ENCODE measurements at places on chromosomes 5 and 9. TPM values are rescaled to one million over a fixed set of nuclear protein-coding genes. Genes with fewer than 3 reads are reported as not detected.
A peak's percentile ranks its signal among the peaks of the same experiment; 100 is the strongest.

DNA sequence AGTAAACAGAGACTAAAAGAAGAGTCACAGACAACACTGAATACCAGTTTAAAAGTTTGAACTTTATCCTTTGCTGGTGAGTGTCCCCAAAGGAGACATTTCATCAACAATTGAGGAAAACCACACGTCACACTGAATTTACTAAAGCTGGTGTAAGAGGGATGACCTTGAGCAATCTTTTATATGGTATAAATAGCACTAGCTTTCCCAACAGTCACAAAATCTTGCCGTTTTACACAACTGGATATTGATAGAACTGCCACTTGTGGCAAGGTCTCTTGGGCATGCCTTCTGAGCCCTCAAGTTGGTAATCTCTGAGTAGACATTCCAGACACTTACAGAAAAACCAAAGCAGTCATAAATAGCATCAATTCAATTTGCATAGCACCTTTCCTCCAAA lies 311.5 kb upstream of the TARS1 start:
- DNase-seq, result no peak

- no peak for DNase-seq
Measured at GRCh38 chr9:99255651-99256050, 33.6 kb downstream of the SEC61B start.

GRCh38 chr5:11973469-11973868 lies 69.2 kb upstream of the CTNND2 start:
- DNase-seq, result no peak

- DNase-seq, result peak; percentile 16
Measured at GRCh38 chr9:114155263-114155994, at the start of gene COL27A1. Gene COL27A1 (plus strand): TSS chr9:114155537. CDS start chr9:114155951, 414 bp downstream.

DNA sequence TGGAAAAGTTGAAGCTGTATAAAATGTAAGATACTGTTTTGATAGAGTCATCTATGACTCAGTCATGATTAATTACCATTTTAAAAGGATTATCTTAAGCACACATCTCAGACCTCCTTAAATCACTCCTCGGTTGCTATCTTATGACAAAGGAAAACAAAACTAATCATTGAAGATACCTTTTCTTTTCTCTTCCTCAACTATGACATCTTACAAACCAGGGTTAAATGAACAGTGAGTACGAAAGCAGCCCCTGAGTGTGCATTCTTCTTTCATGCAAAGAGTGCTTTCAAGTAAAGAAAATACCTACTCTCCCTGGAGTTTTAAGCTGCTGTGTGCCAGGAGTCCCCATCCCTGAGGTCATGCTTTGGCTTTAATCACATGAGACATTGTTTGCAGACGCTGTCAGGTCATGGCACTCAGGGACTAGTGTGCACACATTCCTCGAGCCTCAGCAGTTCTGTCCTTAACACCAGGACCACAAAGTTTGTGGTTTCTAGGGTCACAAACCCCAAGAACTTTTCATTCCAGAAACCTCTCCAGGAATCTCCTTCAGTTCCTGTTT lies 86.7 kb upstream of the ICE1 start:
- no peak for DNase-seq

- DNase-seq, result no peak
Measured at GRCh38 chr5:112283943-112284929, 134.8 kb downstream of the EPB41L4A start.

- DNase-seq, result no peak
Measured at GRCh38 chr9:84354035-84354434, 13.5 kb upstream of the SLC28A3 start.

DNA sequence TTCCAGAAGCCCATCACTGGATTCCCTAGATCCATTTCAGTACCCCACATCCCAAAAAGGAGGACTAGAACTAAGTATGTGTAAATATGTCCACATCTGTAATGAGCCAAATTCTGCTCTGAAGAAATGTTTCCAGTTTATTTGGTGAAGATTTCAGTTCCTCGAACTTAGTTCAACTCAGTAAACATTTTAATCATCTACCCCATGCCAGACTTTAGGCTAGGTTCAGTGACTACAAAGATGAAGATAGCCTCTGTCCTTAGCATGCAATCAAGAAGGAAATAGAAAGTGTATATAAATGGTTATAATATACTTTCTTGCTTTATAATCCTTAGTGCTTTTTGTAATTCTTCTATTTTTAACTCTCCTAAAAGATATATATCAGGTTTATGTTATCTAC lies 21.5 kb downstream of the RUSC2 start:
- DNase-seq, result no peak

DNA sequence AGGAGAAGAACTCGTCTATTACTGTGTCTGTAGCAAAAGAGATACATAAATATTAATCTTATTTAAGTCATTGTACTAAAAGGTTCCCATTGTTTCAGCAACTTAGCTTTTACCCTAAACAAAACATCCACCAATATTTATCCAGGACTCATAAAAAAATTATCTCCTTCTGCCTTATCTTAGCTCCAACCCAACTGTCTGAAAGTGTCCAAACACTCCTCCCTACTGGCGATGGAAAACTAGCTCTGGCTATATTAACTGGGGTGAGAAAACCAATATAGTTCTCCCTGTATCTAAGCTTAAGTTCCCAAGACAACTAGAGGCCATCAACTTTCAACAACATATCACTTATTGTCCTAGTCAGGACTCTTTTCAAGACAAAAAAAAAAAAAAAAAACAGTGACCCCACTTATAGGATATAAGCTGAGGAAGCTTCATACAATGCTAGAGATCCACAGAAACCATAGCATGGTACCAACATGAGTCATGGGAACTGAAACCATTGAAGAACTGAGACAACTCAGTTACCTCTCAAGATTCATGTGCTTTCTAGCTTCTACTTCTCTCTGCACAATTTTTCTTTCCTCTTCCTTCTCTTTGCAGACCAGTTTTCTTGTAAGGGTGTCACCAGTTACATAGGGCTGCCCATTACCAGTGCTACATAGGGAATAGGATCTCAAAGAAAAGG lies 150.7 kb upstream of the RASA1 start:
- DNase-seq, result no peak

GRCh38 chr9:129284607-129285291 lies 106.7 kb upstream of the IER5L start:
- no peak for DNase-seq

- no peak for DNase-seq
Measured at GRCh38 chr9:110536822-110537221, 42.7 kb downstream of the SVEP1 start.

DNA sequence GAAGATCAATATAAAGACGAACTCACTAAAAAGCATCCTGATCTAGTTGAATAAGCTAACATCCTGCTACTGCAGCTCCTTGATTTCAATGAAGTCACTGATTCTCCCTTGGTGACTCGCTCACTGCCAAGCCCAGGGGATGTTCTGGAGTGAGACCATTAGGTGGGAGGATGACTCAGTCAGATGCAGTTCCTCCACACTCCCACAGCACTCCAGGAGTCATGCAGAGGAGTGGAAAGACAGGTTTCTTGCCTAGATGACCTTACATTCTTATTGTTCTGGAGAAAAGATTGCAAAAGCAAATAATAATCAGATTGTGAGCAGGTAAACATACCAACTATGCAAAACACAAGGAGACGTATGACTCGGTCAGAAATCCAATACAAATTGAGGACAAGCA lies 15.3 kb downstream of the GCNT4 start:
- peak; percentile 7 for DNase-seq

DNA sequence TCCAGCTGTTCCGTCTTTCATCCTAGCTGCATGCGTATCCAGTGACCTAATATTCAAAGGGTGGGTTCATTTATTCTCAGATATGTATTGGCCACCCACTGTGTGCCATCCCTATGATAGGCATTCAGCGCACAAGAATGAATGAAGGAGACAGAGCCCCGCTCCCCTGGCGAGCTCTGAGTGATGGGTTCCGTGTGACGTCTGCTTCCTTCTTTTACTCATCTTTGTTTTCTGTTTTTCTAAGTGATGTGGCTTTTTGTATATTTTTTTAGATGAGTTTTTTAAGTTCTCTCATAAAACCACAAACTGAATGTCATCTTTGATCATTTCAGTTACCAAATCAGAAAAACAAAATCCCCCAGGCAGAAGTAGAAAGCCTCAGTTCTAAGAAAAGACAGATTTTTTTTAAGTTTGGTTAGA lies 168.3 kb upstream of the OTULINL start:
- DNase-seq, result no peak

DNA sequence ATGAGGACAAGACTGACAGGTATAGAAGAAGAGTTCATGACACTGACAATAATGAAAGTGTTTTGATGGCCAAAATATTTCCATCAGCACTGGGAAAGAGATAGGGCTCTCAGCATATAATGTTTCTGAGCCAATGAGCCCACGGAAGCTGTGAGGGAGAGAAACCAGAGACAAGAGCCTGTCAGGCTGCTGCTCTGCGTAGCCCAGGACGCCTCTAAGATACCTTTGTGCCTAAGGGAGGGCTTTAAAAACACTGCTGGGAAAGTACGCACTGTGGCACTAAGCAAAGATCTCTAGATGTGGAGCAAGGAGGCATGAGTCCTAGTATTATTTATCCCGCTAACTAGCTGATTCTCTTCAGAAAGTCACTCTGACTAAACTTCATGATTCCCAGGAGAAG lies 11.0 kb upstream of the ELAVL2 start:
- DNase-seq, result no peak

Gene CDKN2A
- 4.2 TPM for total RNA-seq

Gene LYRM7
- total RNA-seq, result 3.5 TPM

Gene SPINK6
- not detected for total RNA-seq

Gene THBS4
- 2.9 TPM for total RNA-seq

Gene PCDHB5
- 0.51 TPM for total RNA-seq

Gene GMCL2
- not detected for total RNA-seq
